Inflammatory macrophage (primary cell): ENCODE measurements at places on chromosomes 13 and 19.

DNA sequence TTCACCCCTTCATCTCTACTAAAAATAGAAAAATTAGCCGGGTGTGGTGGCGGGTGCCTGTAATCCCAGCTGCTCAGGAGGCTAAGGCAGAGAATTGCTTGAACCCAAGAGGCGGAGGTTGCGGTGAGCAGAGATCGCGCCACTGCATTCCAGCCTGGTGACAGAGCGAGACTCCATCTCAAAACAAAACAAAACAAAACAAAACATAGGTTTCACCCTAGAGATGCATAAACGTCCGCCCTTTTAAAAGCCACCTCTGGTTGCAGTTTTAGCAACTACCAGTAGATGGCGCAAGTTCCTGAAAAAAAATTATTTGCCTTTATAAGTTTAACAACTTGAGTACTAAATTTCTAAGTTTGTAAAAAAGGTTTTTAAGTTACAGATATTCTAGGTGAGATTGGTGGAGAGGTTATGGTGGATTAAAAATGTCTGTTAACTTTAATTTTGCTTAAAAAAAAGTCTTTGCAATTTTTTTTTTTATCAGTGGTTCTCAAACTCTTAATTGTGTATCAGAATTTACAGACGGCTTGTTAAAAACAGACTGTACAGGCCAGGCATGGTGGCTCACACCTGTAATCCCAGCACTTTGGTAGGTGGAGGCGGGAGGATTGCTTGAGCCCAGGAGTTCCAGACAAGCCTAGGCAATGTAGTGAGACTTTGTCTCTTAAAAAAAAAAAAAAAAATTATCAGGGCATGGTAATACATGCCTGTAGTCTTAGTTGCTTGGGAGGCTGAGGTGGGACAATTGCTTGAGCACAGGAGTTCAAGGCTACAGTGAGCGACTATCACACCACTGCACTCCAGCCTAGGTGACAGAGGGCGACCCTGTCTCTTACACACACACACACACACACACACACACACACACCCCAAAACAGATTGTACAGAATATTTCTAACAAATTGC lies 42.1 kb downstream of the NAA16 start:
- DNase-seq = peak; percentile 65

DNA sequence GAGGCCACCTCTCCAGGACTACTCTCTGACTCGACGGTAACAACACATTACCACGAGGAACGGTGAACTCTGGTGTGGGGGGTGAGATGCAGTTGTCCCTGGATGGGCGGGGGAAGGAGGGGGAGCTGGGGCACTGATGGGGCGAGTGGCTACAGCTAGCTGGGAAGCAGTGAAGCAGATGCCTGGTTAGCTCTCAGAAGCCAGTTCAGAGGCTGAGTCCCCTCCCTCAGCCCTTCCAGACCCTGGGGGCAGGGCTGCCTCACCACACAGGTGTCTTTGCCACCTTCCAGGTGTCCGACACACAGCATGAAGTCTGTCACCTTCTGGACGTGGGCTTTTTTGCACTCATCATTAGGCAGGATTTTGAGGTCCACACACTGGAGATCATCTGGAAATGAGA lies 4.0 kb downstream of the KLK1 start:
- DNase-seq = no peak

- DNase-seq = no peak
These were observed 16.3 kb downstream of the FCHO1 start for GRCh38 chr19:17767559-17767958.

- DNase-seq = no peak
These were observed 69.2 kb downstream of the TEX26 start for GRCh38 chr13:31001647-31002046.

- no peak for DNase-seq
These were observed 60.3 kb downstream of the CRYL1 start for GRCh38 chr13:20465218-20465879.

- no peak for DNase-seq
These were observed 2810.0 kb downstream of the PCDH9 start for GRCh38 chr13:64420181-64420580.

- DNase-seq = no peak
These were observed 7.2 kb downstream of the GAS6 start for GRCh38 chr13:113856716-113857065.

DNA sequence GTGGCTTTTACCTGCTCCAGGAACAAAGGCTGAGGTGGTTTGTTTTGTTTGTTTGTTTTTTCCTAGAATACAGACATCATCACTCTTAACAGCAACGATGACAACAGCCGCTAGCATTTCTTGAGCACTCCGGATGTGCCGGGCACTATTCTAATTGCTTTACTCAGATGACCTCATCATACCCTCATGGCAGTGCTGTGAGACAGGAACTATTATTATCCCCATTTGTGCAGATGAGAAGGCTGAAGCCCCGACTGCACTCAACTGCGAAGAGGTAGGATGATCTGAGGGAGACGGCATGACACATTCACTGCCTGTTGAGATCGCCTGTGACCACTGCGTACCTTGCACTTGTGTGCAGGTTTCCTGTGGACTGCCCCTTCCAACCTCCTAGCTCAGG lies 66.5 kb downstream of the CCDC70 start:
- no peak for DNase-seq

DNA sequence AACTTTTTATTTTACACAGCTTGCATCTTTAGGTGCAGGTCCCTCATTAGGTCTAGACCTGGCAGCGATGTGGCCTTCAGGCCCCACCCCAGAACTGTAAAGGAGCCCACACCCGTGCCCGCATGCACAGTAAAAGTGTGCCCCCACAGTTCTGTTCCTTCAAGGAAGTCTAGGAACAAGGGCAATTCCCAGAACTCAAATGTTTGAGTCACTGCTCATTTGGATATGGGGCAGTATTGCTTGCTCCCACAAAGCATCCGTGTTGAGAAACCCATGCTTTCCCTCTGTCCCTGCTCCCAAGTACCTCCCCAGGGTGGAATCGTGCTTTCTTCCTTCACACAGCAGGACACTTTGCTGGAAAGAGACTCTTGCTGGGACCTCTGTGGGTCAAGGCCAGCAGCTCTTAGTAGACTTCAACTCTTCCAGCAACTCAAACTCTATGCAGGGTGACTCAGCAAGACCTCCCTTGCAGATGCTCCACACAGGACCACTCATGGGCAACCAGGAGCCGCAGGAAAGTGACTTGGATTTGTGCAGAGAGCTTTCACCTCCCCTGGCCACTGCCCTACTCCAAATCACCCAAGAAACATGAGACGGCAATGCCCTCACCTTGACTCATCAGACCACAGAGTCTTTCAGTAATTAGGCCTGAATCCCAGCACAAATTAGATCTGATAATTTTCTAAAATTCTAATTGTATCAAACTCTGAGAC lies 12.3 kb downstream of the SLC7A1 start:
- no peak for DNase-seq

DNA sequence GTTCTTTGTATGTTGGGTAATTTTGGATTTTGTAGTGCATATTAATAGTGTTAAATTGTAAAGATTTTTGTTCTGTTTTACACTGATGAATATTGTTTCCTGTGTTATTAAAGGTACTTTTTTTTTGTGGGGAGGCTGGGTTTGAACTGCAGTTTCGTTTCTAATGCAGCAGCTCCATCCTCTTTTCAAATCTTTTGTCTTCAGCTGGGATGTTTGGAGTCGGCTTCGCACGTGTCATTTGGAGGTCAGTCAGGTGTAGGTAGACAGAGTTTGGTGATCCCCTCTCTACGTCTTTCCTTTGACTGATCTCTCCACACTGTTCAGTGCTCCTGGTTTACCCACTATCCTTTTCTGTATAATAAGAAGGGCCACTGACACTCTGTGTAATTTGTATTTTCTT lies 30.3 kb downstream of the TDRD3 start:
- no peak for DNase-seq

DNA sequence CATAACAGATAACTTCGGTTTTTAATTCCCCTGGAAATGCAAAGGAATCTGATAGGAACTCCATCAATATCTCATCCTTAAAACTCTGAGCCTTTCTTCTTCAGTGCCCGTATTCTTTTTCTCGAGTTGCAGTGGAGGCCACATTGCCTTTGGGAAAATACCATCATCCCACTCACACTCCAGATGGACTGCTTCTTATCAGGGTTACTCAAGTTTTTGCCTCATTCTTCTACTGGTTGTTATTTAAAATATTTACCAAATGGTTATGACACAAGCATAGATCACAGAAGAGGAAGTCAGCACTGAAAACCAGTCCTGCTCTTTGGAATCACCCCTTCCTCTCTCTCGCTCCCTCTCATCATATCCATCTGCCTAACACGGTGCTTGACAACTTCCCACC lies 1020.5 kb upstream of the SLC10A2 start:
- DNase-seq = no peak

GRCh38 chr13:80510686-80511085 lies 169.8 kb upstream of the SPRY2 start:
- DNase-seq = no peak

- no peak for DNase-seq
These were observed 9.9 kb downstream of the IGFL1 start for GRCh38 chr19:46239193-46240024.

- DNase-seq = no peak
These were observed 1670.2 kb upstream of the PCDH20 start for GRCh38 chr13:63085851-63086250.

DNA sequence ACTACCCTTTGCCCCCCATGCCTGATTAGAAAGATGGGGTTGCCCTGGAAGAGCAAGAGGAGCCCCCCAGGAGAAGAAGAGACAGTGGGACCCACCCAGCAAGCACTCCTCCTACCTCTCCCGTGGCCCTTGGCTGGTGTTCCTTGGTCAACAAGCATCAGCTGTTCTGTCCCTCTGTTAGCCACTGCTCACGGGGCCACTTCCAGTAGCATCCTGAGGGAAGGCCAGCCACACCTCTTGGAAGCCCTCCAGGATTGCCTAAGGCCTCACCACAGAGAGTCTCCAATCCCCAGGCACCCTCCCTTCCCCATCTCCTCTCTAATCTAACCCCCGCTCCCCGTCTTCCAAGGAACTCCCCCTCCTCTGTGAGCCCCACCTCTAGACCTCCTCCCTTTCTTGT lies 15.1 kb upstream of the DPP9 start:
- no peak for DNase-seq

- DNase-seq = no peak
These were observed 24.6 kb upstream of the GARRE1 start for GRCh38 chr19:34229721-34230120.

GRCh38 chr13:32073180-32073864 lies 41.7 kb downstream of the FRY start:
- DNase-seq = no peak

DNA sequence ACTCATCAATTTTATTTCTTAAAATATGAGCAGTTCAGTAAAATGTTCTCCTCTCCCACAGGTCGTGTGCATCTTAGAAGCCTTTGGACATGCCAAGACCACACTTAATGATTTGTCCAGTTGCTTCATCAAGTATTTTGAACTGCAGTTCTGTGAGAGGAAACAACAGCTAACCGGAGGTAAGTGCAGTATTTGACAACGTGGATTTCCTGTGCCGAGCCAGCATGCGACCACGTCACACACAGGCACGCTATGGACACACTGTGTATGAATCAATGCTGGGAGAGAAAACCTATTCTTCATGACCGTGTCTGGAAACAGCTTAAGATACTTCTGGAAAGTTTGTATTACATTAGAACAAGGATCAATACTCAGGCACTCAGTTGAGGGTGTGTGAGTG lies 268.5 kb downstream of the MYO16 start:
- no peak for DNase-seq

DNA sequence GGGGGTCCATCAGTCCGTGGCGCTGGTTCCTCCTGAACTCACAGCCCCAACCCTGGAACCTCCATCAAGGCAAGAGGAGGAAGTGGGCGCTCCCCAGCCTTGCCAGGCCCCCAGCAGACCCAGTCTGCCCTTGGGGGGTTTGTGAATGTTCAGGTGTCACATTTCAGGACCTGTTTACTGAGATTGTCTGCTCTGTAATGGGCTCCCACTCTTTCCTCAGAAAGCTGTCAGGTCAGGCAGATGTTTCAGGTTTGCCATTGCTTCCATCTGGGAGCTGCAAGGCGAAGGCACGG lies 29.4 kb downstream of the TSSK6 start:
- DNase-seq = no peak

- DNase-seq = no peak
These were observed 358.3 kb downstream of the KLF5 start for GRCh38 chr13:73417012-73417615.

- no peak for DNase-seq
These were observed 15.6 kb downstream of the RHPN2 start for GRCh38 chr19:33048806-33049676.

DNA sequence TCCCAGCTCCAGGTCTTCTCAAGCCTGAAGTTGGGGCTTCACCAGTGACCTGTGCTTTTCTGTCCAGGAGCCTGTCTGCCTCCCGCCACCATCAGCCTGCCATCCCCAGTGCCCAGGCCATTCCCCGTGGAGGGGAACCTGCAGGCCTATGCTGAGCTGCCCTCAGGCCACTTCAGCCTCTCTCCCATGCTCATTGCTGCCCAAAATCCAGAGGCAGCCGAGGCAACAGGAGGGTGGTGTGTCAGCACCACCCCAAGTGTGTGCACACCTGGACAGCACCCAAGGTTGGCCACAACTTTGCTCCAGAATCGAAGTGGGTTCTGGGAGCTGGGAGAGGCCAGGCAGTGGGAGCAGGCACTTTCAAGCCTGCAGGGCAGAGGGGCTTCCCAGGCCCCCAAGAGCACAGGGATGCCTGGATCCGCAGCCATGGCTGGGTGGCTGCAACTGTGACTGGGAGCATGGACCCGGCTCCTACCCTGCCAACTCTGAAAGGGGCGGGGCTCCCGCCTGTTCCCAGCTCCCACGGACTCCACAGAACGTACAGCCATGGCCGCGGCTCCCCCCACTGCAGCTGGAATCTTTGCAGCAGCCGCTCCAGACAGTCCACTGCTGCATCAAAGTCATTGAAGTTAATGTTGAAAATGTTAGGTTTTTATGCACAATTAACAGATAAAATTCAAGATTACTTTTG lies 1747.0 kb downstream of the OLFM4 start:
- DNase-seq = no peak

DNA sequence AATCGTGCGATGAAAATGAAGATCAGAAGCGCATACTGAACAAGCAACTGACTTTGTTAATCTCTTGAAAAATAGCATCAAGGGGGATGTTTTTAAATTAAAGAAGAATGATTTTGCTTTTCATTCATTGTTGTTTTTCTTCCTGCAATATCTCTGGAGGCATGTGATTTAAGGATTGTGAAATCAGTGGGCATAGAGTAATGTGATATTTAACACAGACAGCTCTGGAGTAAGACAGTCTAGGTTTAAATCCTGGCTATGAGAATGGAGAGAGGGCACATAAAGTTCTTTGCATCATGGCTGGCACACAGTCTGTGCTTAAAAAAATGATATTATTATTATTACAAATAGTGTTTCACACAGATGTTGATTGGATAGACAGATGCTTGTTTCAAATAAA lies 243.1 kb upstream of the NBEA start:
- no peak for DNase-seq
